Cerebellar cortex (tissue), 1 donor: ENCODE measurements at places on chromosomes 7 and 10.

DNA sequence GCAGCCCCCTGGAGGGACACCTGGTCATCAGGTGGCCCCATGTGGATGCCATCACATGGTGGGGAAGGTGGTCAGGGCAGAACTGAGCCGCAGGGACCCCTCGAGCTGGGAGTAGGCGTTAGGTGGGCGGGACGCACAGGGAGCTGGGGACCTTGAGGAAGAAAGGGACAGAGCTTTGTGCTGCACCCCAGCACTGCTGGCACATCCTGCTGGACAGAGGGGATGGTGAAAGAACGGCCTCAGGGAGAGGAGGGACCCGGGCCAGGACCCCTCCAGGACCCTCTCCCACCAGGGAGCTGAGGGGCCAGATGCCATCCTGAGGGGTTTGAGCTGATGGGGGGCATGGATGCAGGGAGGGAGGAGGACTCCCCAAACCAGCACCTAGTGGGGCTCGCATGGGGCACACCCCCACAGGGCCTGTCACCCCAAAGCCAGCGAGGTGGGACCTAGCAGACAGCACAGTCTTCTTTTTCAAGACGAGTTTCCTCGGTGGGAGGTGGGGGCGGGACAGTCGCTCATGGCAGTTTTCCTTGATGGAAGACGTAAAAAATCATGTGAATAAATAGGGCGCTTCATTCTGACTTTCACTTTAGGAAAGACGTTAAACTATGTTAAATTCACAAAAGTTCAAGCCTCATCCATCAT, 43.3 kb downstream of the STK32C start:
- no peak for DNase-seq

- DNase-seq, result no peak
Observed at GRCh38 chr7:36636126-36636525, 88.2 kb downstream of the AOAH start.

GRCh38 chr10:60135020-60135419, 228.7 kb upstream of the CCDC6 start:
- DNase-seq, result no peak

DNA sequence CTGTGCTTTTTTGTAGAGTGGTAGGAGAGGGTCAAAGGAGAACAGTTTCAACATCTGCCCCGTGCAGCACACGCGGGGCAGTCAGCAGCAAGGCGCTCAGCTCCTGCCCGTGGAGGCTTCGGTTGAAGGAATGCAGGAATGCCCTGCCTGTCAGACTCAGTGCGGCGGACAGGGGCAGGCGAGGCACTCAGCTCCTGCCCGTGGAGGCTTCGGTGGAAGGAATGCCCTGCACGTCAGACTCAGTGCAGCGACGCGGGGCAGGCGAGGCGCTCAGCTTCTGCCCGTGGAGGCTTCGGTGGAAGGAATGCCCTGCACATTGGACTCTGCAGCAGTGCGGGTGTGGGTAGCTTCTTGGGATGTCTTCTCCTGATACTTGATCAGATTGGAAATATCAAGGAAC, 37.0 kb downstream of the PPP2R2D start:
- no peak for DNase-seq

DNA sequence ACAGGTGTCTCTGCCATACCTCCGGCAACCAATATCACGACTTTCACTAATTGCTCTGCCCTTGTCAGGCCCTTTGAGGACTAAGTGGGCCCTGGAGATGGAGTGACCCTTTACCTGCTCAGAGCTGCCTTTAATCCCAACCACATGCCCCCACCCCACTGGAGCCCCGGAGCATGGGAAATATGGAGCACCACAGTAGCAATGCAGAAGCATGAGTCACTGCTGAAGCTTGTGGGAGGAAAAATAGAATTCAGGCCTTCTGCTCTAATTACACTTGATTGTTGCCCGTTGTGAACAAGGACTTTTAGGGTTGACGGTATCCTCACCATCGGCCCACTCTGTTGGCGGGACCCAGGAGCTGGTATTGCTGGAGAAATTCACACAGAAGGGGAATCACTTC, 52.5 kb upstream of the FRMD4A start:
- no peak for DNase-seq

DNA sequence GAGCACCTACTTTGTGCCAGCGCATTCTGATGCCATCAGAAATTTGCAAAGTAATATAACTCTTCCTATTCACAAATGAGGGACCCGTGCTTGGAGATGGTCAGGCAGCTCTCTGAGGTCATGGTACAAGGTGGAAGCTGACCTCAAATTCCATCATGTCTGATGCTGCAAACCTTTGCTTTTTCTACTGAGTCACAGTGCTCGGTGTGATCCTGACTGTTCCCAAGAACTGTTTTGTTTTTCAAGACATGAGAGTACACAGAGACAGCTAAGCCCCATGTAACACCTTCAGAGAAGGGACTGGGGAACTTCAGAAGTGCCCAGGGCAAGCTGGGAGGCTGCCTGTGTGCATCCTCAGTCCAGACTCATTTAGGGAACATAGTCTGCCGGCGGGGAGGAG, 111.3 kb downstream of the FRMD4A start:
- DNase-seq, result no peak

- DNase-seq, result no peak
Observed at GRCh38 chr7:100687261-100687660, 6.8 kb downstream of the GIGYF1 start.

DNA sequence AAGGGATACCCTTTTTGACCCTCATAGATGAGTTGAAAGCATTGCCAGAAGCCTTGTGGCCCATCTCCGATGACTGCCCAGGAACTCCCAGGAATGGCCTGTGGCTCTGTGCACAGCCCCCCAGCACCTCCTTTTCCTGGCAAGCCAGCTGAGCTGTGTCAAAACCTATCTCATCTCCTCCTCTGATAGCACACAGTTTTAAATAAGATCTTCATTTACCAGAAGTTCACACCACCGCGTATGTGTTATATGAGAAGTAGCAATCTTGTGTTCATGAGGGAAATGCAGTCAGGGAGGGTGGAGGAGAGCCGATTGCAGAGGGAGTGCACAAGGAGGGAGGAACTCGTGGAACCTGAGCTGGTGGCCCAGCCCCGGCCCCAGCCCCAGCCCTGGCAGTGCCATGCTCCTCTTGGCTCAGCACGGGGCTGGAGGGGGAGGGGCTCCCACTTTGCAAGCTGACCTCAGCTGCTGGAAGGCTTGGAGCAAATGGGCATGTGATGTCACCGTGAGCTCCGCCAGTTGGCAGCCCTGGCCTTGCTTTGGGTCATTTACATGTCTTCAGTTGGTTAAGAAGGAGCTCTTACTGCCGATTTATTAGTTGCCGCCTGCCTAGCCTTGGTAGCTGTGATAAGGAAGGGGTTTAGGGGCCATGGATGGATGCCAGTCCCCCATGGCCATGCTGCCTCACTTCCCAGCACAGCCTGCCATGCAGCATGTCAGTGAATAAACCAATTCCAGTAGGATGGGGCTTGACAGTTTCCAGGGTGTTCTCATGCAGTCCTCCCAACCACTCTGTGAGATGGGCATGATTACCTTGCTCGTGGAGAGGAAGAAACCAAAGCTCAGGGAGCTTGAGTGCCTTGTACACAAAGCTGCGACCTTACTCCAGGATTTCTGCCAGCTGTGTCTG, 20.0 kb downstream of the UNC5B start:
- DNase-seq, result peak; percentile 96

DNA sequence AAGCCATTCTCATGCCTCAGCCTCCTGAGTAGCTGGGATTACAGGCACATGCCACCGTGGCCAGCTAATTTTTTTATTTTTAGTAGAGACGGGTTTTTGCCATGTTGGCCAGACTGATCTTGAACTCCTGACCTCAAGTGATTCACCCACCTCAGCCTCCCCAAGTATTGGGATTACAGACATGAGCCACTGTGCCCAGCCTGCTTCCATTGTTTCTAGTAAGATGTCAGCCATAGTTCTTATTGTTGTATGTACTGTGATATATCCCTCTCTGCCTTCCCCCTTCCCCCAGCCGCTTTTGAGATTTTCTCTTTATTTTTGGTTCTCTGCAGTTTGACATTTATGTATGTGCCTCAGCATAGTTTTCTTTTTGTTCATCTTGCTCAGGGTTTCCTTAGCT, 87.9 kb upstream of the KLF14 start:
- no peak for DNase-seq

GRCh38 chr7:112350585-112350984, 99.7 kb upstream of the IFRD1 start:
- DNase-seq, result no peak
